ENCODE measurements at places on chromosomes 7 and 10.

DNA sequence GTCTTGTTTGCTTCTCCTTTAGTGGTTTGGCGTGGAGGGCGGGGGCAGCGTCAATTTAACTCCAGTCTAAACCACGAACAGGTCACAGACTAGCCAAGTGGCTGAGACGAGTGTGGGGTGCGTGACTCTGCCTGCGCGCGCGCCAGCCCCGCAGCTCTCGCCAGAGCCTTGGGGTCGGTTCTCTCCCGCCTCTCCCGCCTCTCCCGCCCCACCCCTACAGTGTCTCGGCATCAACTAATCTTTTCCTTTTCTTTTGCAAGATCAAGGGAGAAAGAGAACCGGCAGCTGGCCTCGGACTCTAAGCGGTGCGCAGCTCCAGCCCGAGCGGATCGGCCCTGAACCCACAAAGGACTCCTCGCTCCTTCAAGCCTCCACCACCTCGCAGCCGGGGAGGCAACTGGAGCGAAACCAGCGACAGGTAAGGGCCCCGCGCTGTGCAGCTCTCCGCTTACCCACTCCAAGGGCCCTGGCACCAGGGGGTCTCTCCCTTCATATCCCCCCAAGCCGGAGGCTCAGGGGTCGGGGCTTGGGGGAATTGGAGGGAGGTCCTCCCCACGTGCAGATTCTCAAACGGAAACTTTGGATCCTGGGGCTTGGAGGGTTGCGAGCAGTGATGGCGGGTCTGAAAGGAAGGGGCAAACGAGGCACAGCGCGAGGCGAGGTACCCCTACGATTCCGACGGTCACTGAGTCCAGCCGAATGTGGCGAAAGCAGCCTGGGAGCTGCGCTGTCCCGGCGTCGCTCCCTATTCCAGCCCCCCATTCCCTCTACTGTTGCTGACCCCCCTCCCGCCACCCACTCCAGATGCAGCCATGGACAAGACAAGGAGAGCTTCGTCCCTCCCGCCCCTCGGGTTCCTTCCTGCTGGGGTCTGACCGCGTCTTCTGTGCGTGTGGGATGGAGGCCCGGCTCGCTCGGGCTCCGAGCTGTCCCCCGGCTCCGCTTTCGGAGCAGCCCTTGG is 829 bp downstream of the CHRM2 start:
- no peak for DNase-seq

DNA sequence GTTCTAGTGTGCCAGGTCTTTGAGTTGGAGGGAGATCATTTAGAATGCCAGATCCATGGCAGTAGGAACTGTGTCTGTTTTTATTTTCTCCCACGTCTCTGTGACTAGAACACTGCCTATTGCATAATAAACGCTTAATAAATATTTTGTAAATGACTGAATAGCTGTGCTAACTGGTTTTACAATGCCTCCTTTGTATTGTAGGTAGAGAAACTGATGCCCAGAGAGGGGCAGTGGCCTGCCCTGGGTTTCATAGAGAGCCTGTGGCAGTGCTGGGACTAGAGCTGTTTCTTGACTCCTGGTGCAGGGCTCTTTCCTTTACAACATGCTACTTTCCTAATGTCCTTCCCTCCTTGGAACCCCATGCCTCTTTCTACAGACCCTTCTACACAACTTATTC is 2.5 kb downstream of the TAS2R5 start:
- DNase-seq: no peak

- DNase-seq: no peak
These were observed 60.8 kb downstream of the LARP4B start for GRCh38 chr10:870564-871166.

DNA sequence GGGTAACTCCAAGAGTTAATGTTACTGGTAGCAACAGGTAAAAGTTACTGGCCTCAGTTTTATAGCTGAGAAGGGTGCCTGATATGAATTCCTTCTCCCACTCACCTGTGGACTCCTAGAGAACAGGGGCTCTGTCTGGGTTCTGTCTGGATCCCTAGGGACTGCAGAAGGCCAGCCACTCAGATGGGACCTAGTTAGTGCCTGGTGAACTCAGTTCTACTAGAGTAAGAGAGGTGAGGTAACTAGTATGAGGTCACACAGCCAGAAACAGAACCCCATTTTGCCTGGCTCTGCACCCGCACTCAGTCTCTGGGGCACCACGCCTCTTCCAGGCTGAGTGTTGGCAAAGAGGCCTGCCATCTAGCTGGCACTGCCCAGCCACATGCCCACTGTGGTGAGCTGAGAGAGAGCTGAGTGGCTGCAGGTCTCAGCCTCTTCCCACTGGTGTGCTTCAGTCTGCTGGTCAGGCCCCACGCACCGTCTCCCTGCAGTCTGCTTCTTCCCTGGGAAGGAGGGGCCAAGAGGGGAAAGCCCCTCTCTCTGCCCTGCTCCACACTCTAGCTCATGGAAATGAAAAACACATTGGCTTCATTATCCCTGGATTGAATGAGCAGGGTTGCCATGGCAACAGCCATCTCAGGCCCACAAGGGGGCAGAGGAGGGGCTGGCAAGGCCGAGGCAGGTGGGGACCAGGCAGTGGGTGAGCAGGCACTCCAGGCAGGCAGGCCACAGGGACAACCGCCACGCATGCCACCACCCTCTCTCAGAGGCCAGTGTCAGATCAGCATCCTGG is 110.6 kb downstream of the ZMIZ1 start:
- DNase-seq: no peak

GRCh38 chr10:124732931-124733570 is 11.1 kb downstream of the FAM53B start:
- DNase-seq: no peak

- no peak for DNase-seq
These were observed 57.0 kb downstream of the ELFN1 start for GRCh38 chr7:1727079-1727478.

DNA sequence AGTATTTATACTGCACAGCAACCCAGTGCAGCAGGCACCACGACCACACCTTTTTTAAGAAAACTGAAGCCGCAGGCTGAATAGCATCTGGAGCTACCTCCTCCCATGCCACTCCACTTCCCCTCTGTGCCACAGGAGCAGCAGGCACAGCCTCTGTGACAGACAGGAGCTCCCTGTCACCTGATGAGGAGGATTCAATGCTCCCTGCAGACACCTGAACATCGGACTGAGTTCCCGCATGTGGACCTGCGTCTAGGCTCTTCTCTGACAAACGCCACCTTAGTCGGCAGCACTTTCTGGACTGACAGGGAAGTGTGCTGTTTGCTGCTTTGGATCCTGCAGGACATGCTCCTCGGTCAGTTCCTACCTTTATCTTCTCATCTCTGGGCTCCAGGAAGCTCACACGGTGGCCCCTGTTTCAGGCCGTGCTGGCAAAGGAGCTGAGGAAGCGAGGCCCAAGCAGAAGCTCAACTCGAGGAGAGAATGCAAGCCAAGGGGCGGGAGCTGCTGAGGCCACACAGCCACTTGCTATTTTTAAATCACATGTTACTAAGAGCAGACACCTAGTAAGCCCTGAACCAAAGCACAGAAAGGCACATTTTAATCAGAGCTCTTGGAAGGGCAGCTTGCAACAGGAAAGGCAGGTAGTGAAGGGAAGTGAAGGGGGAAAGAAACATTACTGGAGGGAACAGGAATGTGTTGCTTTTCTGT is 56.6 kb downstream of the VOPP1 start:
- no peak for DNase-seq

DNA sequence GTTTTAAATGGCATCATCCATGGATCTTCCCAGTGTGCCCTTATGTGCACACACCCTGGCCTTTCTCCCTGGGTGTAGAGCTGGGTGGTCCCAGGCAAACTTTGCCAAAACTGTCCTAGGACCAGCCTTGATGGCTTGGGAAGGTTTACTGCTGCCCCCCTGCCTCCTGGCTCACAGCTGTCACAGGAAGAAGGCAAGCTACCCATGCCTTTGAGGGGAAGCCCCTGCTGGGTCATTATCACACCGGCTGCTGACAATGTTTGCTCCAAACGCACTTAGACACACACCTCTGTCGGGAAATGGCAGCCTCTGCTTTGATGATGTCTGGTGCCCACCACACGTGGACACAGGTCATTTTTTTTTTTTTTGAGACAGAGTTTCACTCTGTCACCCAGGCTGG is 25.2 kb upstream of the FIGNL1 start:
- DNase-seq: no peak

DNA sequence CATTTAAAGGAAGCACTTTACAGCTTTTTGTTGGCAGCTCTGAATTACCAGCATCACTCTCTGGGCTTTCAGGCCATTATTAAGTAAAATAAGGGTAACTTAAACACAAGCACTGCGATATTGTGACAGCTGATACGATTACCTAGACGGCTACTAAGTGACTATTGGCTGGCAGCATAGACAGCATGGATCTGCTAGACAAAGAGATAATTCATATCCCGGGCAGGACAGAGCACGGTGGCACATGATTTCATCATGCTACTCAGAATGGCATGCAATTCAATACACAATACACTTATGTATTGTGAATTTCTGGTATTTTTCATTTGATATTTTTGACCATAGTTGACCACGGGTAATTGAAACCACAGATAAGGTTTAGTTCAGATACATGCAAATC is 522.0 kb upstream of the LRRN3 start:
- no peak for DNase-seq

DNA sequence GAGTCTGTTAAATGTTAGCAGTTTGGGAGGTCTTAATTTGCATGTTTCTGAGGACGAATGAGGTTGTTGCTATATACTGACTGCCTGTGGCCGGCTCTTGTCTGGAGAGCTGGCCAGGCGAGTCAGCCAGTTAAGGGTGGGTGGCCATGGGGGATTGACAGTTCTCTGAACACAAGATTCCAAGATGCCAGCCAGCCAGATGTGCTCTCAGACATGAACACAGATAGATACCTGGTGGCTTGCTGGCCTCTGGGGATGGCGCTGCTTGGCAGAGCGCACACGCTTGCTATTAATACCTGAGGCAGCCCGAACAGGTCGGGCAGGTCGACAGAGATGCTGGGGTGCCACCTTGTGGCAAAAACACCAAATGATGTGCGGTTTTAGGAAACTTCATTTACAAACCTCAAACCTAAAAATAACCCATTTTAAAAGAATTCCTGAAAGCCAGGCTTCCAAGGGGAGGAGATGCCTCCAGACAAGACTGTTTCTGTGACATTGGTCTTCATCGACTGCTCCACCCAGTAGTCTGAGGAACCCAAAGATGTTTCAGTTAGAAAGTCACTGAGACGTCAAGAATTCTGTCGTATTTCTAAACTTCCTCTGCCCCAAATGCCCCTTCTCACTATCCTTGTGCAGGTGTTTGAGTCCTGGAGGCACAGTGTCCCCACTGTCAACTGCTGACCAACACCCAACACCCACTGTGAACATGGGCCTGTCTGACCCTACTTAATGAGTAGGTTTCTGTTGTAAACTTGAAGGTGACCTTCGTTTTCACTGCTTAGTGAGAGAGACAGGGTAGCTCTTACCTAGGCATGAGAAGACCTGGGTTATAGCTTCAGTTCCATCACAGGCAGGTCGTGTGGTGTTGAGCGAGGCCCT is 123.4 kb downstream of the NT5C2 start:
- DNase-seq: peak; percentile 25

DNA sequence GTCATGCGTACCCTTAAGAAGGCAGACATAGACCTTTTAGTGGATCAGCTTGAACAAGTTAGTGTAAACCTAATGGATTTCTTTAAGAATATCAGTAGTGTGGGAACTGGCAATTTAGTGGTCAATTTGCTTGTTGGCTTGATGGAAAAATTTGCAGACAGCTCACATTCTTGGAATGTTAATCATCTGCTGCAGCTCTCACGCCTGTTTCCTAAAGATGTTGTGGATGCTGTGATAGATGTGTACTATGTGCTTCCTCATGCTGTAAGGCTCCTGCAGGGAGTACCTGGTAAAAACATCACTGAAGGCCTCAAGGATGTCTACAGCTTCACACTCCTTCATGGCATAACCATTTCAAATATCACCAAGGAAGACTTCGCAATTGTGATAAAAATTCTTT is 103.4 kb downstream of the ABCA13 start:
- DNase-seq: no peak

- DNase-seq: no peak
These were observed 49.3 kb downstream of the COL28A1 start for GRCh38 chr7:7486362-7486761.

- DNase-seq: no peak
These were observed 12.7 kb upstream of the NRP1 start for GRCh38 chr10:33347211-33347610.

DNA sequence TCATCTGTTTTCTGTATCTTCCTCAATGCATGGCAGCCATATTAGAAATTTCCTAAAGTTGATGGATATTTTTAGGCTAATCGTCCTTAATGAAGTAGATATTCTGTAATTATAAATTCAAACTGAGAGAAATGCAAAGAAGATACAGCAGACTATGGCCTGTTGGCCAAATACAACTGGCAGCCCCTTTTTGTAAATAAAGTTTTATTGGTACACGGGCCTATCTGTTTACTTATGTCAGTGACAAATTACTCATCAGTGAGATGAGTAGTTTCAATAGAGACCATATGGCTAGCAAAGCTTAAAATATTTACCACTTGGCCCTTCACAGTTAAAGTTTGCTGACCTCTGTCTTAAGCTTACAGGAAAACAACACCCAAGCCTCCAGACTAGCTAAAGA is 112.3 kb downstream of the HTR7 start:
- DNase-seq: no peak

DNA sequence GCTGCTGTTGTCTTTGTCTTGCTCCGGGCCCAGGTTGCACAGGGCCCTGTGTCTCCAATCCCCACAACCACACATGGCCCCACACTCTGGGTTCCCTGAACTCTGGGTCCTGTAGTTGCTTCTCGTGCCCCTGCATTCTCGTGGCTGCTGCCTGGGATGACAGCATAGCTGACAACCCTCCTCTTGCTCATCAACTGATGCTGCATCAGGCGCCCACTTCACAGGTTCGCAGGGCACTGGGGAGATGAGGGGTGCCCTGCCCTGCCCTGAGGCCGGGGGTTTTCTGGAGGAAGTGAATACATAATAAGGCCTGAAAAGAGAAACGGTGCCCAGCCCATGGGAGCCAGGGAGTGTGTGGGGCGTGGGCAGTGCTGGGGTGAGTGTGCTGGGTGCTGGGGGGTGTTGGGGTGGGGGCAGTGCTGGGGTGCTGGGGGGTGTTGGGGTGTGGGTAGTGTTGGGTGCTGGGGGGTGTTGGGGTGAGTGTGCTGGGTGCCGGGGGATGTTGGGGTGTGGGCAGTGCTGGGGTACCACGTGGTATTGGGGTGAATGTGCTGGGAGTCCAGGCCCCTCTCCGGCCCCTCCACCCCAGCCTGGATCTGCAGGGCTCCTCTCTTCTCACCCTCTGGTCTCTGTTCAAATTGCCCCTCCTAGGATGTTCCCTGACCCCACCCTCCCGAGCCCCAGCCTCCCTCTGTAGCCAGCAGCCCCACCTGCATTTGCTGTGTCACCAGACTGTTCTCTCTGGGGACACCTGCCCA is 2.0 kb upstream of the MTG1 start:
- no peak for DNase-seq
